ENCODE measurements at places on chromosomes 3 and 15.

- no peak for DNase-seq
Observed at GRCh38 chr3:45868213-45868612, 18.1 kb upstream of the CCR9 start.

- no peak for DNase-seq
Observed at GRCh38 chr3:139037478-139037877, 7.2 kb downstream of the PRR23C start.

DNA sequence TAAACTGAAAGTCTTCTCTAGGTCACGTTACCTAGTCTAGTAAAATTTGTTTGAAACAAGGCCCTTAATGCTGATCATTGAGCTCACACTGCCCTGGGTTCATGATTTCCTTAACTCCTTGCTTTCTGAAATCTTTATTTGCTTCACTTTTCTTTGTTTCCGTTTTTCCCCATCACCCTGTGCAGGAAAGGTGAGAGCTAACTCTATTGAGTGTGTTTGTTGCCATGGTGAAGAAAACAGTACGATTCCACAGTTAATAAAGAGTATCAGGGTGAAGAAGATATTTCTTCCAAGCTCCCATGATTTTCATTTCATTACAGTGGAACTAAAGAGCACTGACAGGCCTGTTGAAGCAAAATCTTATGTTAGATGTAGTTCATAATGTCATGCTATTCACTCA, 276.2 kb downstream of the RAP2B start:
- no peak for DNase-seq

GRCh38 chr15:90062023-90062442, 40.2 kb downstream of the IDH2 start:
- no peak for DNase-seq

DNA sequence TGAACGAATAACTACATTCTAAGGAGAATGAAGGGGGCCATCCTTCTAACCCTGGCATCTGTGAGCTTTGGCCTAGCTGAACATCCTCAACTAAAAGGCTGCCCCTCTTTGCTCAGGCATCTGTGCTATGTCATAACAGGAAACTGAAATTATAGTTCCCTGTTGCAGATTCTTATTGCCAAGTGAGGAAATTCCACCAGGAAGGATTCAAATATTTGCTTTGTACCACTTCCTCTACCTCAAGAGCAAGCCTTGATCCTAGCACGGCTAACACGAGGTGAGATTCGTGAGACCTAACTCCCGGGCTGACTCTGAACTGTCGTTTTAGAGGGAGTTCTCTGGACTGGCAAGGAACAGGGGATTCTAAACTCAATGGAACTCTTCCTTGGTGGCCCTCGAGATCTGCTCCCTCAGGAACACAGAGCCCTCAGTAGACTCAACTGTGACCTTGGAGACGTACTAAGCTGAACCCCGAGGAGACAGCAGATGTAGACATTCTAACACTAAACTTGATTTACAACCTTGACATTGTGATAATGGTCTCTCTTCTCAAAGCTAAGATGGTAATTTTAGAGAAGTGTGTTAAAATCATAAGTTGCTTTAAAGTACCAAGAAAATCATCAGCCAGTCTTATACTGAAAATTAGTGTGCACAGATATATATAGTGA, 4.2 kb downstream of the SPG21 start:
- no peak for DNase-seq

- no peak for DNase-seq
Observed at GRCh38 chr3:156300929-156301840, 180.8 kb downstream of the KCNAB1 start.

GRCh38 chr15:101168463-101168824, 83.4 kb downstream of the CHSY1 start:
- no peak for DNase-seq

- DNase-seq, result no peak
Observed at GRCh38 chr15:100147828-100148227, 193.9 kb downstream of the ADAMTS17 start.

DNA sequence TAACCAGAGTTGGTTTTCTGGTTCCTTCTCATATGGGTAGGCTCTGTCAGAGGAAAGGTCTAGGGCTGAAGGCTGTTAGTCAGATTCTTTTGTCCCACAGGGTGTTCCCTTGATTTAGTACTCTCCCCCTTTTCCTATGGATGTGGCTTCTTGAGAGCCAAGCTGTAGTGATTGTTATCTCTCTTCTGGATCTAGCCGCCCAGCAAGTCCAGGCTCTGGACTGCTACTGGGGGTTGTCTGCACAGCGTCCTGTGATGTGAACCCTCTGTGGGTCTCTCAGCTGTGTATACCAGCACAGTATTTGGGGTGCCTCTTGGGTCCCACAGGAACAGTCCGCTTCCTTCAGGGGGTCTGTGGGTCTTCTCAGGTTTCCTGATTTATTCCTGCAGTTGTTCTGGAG, 70.8 kb downstream of the PPP2R3A start:
- no peak for DNase-seq

GRCh38 chr3:188421151-188421821, 267.3 kb downstream of the LPP start:
- no peak for DNase-seq

GRCh38 chr3:55322638-55323037, 164.5 kb downstream of the WNT5A start:
- no peak for DNase-seq

GRCh38 chr15:100383302-100384107, 41.7 kb upstream of the ADAMTS17 start:
- no peak for DNase-seq

GRCh38 chr3:5194801-5195509, 7.4 kb downstream of the EDEM1 start:
- DNase-seq, result no peak

GRCh38 chr3:347581-347980, 151.0 kb downstream of the CHL1 start:
- no peak for DNase-seq

DNA sequence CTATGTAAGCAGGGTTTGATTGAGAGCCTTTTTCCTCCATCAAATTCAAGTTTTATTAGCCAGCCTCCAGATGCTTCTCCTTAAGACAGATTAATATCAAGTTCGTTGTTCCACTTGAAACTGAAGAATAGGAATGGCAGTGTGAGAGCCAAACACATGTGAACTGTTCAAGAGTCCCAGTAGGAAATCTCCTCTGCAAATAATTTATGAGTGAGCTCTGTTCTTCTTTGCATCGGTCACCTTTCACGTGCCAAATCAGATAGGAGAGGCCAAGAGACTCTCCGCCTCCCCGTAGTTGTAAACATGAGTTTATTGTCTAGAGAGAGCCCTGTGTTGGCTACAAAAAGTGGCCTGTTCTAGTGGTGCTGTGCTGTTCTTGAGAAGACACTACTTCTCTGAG, 372.1 kb upstream of the NR2F2 start:
- DNase-seq, result no peak

DNA sequence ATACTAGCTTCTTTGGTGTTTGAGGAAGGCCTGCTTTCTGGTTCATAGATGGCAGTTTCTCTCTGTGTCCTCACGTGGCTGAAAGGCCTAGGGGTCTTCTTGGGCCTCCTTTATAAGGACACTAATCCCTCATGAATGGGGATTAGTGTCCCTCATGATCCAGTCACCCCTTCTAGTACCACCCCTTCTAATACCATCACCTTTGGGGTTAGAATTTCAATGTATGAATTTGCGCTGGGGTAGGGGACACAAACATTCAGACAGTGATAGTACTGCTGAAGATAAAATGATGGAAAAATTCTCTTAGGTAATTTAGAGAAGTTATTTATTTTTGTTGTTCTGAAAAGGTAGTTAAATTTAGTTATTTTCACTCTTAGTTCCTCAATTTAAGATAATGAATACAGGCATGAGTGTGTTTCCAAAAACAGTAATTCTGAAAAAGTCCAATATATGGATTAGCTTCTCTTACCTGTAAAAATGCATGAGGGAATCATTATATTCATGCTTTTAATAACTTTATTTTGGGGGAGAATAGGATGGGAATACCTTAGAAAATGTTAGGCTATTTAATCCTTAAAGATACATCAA, 103.6 kb downstream of the FNDC3B start:
- DNase-seq, result no peak

DNA sequence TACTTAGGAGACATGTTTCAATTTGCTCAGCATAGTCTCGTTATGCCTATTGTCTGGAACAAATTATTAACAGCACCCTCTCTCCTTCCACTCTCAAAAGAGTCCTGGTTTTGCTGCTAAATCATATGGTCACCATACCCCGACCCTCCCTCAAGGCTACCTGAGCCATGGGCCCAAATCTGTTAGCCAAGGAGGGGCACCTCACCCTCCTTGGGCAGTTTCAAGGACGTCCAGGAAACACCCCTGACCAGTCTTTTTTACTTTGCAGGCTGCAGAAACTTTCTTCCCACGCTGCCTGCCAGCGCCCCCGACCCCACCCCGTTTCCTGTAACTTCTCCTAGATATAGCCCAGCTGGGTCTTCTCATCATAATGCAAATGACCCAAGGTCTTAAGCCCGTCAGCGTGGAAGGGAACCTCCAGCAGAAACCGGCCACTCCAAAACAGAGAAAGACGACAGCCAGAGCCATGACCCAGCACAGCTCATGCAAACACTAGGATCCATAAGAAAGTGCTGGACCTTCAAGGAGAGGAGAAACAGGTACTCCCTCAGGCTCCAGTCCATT, 62.3 kb downstream of the ADCY5 start:
- DNase-seq, result no peak

- no peak for DNase-seq
Observed at GRCh38 chr15:69750253-69750652, 297.6 kb downstream of the RPLP1 start.

GRCh38 chr15:79167776-79168175, 77.2 kb upstream of the RASGRF1 start:
- no peak for DNase-seq

DNA sequence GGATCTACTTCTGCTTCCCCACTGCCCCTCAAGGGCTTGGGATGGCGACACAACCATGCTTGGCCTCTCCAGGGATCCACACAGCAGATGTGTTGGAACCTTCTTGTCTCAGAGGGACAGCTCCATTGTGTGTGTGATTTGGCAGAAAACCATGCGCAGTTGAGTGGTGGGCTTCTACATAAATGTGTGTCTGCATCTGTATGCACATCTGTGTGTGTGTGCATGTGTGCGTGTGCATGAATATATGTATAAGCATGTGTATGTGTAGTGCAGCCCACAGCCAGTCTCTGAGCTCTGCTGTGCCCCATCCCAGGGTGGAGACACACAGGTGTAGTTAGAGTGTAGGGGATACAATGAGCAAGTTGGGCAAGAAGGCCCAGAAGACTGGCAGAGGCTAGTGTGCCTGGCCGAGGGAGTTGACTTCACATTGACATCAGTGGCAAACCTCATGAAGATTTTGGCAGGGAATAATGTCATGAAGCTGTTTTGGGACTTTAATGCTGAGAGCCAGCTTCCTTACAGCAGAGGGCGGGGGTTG, 8.1 kb downstream of the GLYCTK start:
- no peak for DNase-seq

DNA sequence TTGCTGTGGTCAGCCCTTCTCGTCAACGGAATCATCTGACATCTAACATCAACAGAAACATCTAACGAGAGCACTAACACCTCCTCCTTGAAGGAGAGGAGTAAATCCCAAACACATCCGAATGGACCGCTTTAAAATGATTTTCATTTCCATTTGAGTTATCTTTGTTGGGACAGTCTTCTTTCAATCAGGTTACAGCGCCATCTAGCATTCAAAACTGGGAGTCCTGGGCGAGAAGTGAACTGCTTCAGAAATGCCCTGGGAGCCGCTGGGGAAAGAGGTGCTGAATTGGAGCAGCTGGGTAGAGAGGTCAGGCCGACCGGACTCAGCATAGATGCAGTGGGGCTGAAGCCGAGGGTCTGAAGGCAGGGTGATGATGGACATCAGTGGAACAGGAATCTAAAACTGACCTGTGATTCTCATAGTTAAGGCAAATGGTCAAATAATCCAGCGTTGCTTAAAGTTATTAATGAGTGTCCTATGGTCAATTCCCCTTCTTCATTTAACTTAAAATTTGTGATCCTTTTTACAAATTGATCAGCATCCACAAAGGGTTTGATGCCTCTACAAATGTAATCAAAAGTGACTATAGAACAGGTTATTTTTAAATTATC, 170.0 kb upstream of the NDN start:
- DNase-seq, result no peak

DNA sequence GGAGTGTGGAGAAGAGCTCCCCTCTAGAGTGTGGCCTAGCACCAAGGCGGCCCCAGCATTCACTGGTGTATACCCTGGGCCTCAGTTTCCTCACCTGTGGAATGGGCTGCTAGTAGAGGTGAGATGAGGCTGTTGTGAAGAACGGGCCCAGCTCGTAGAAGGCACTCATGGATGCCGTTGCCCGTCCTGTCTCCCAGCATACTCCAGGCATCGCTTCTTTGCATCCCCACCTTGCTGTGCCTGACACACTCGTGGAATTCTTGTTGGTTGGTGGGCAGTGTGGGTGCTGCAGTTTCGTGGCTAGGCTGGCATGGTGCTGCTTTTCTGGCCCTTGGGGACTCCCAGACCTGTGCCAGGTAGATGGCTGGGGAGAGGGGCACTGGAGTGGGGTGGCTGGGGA, 76.7 kb downstream of the SMAD6 start:
- DNase-seq, result no peak

- no peak for DNase-seq
Observed at GRCh38 chr3:18351069-18351628, 74.0 kb downstream of the SATB1 start.

DNA sequence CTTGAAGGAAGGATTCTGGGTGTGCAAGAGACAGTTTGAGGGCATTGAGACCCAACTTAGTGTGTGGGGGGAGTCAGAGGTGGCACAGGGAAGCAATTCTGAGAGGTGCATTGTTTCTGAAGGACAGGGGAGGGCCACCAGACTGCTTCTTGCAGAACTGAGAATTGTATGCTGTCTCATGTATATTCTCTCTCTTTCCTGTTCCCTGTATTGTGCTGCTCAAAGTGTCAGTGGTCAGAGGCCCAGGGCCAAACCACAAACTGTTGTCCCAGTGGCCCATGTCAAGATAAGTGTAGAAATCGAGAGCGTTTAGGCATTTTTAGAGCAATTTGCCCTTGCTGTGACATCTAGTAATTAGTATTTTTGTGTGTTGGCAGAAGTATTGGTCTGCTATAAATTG, 567.1 kb downstream of the EDEM1 start:
- DNase-seq, result no peak

GRCh38 chr15:56699743-56700142, 33.6 kb downstream of the ZNF280D start:
- DNase-seq, result no peak

- DNase-seq, result no peak
Observed at GRCh38 chr3:11392860-11393114, 120.6 kb downstream of the ATG7 start.

- DNase-seq, result no peak
Observed at GRCh38 chr3:32843510-32844321, 25.9 kb downstream of the TRIM71 start.

Data from activated CD8-positive, alpha-beta memory T cell treated with anti-CD3 and anti-CD28 coated beads for 1 hour (primary cell).